ENCODE measurements at places on chromosomes 2 and 18.

- DNase-seq = no peak
These were observed 89.1 kb upstream of the KLF7 start for GRCh38 chr2:207254591-207255464.

- DNase-seq = no peak
These were observed 38.8 kb upstream of the ERMN start for GRCh38 chr2:157364257-157364974.

GRCh38 chr2:214652473-214652872 is 157.0 kb downstream of the BARD1 start:
- no peak for DNase-seq

DNA sequence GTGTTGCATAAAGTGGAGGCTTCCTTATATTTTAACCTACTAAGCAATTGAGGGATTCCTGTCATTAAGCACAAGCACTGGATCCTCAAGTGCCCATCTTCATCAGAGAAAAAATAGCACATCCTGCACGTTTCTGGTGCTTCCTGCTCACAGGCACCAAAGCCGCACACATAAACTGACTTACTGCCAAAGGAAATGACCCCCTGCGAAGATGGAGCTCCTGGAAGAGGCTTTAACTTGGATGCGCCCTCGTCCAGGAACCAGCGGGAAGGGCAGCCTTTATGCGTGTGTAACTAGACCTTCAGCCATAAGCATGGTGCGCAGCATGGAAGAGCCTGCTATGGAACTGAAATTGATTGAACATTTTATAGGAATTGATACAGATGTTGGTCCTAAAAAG is 188.7 kb downstream of the FTCDNL1 start:
- DNase-seq = peak; percentile 39

GRCh38 chr2:96233436-96233835 is 24.8 kb upstream of the STARD7 start:
- no peak for DNase-seq

- DNase-seq = no peak
These were observed 513.8 kb downstream of the RNF144A start for GRCh38 chr2:7430869-7431641.

- no peak for DNase-seq
These were observed 427.7 kb downstream of the NBAS start for GRCh38 chr2:15133461-15133860.

DNA sequence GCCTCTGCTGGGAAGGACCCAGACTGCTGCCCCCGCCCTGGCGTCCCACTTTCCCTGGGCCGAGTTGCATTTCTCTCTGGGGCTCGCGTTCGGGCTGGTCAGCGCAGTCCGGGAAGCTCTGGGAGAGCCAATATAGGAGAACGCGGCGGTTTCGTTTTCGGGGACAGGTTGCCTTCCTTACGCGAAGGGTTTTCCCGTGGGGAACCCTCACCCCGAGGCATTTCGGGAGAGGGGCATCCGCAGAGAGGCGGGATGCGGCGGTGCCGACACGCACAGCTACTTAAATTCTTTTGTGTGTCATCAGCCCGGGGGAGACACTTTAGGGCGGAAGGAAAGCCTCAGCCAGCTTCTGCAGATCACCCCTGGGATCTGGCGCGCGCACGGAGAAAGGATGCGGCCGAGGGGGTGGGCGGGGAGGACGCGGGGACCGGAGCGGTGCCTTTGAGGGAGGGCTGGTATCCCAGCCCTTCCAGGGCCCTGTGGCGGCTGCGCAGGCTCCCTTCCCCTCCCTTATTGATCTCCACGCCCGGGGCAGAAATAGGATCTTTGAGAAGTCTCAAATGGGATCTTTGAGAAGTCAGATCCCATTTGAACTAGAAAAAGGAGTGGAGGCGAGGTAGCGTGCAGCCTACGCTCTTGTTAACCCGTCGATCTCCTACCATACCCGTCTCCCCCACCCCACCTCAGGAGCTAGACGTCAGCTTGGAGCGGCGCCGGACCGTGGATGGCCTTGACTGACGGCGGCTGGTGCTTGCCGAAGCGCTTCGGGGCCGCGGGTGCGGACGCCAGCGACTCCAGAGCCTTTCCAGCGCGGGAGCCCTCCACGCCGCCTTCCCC is 1.2 kb downstream of the GATA6 start:
- no peak for DNase-seq

DNA sequence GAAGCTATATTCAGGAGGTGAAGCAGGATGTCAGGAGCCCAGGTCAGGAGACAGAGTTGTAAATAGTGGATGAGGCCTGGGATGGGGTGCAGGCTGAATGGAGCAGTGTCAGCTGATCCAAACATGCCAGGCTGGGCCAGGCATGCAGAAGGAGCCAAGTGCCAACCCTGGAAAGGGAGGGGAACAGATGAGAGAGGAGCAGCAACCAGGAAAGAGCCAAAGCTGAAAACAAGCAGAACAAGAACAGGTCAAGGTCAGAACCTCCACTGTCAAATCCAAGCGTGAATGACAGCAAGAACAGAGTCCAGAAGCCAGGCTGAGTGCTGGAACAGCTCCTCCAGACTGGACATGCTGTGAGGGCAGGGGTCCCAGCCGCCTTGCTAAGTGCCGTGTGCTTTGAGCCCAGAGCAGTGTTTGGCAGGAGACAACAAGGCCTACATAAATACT is 49.2 kb upstream of the PPP1CB start:
- DNase-seq = no peak

DNA sequence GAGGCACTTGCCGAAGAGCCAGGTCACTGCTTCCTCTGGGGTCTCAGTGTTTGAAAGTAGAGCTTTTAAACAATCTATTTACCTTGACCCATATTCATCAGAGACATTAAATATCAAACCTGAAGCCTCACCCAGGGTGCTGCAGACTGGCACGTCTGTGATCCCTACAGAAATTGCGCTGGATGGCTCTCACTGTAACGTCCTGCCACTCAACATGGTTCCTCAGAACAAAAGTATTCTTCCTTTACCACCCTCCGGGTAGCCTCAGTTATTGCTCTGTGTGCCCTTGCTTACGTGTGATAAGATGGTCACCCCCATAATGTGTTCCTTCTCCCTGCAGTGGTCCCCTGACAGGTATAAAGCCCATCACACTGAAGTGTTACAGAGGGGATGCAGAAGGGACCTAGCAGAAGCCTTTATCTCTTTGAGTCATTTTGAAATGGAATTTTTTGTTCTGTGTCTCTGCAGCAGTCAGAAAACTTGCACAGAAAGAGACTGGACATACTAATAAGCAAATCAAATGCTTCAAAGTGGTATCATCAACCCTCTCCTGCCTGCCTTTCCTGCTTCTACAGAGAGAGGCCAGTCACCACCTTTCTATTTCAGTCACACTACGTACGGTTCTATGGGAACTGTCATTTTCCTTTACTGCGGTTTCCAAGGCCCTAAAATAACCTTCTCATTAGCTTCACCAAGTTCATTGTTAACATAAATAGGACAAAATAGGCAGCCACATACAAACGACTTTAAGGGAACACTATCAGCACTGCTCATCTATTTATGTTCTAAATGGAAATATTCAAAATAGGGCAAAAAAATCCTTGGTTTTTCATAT is 86.8 kb downstream of the METTL8 start:
- no peak for DNase-seq

- no peak for DNase-seq
These were observed 78.5 kb downstream of the FIGN start for GRCh38 chr2:163657281-163657656.

GRCh38 chr2:12613137-12613835 is 103.5 kb upstream of the TRIB2 start:
- no peak for DNase-seq

DNA sequence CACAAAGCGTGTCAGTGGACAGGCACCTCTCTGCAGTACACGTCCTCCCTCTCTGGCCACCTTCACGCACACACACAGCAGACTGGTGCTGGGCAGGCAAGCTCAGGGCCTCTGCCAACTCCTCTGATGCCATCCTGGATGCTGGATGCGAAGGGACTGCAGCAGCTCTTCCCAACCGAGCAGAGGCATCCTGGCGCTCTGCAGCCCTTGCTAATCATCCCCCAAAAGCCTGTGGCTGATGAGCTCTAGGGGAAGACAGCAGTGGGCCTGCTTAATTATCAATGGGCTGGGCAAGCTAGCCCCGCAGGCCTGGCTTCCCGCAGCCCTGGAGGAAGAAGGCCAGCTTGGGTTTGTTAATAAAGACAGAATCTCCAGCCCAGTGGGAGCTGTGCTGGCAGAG is 71.3 kb upstream of the TEX51 start:
- no peak for DNase-seq

GRCh38 chr2:212078103-212078502 is 460.5 kb downstream of the ERBB4 start:
- no peak for DNase-seq

- DNase-seq = no peak
These were observed 502.2 kb downstream of the NR4A2 start for GRCh38 chr2:155830351-155830750.

GRCh38 chr2:133255360-133255759 is 312.9 kb downstream of the NCKAP5 start:
- DNase-seq = no peak

DNA sequence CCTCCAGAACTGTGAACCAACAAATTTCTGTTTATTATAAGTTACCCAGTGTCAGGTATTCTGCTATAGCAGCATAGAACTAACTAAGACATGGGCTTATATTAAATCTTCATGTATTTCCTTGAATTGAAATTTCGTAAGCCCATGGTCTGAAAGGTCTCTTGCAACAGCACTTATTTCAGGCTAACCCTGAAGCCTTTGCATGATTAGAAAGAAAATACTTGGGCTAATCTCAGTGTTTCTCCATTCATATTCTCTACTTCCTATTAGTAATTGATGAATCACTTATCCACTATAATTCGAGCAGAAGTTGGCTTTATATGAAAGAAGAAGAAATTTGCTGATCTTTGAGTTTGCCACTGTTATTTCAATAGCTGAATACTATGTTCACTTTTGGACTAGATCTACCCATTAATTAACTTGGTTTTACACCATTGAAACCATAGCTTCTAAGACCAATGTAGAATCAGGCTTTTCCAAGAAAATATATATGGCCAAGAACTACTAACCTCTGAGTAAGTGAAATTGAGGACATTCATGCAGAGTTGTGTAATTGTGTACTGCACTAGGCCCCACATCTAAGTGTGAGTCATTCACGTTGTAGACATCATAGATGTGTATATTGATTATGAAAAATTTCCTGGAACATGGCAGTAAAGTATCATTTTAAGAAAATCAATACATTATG is 731.6 kb downstream of the SOCS6 start:
- no peak for DNase-seq

DNA sequence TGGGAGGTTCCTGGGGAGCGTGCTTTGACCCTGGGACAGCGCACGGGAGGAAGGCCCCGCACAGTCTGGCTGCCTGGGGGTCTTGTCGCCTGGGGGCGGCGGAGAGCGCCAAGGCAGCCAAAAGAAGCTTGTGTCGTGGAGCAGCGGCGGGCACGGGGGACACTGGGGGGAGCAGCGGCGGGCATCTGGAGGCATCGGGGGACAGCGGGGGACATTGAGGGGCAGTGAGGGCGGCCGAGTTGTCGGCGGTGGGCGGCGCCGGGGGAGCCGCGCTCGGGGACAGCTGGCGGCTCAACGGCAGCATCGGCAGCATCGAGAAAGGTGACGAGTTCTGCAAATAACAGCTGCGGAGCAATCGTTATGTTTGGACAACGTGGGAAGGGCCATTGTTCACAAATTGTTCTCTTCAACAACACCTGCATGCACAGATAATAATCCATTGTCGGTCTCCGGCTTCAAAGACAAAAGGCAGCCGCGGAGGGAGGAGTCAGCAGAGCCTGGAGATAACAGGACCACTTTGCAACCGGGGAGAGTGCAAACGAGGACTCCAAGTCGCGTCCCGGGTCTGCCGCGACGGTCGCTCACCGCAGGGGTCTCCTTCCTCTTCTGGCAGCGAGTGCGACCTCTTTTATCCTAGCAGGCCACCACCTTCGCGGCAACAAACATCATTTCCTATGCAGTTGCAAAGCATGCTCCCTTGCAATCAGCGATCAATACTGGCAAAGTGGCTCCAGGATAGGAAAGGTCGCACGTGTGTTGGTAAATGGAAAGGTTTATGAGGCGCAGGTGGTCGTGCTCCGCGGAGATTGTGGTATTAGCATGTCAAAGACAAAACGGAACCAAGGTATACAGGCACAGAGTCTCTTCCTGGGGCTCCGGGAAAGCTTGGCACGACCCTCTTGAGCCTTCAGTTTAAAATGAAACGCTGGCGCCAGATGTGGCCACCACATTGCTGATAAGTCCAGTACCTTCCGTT is 132.3 kb upstream of the DLX2 start:
- no peak for DNase-seq

GRCh38 chr18:37873416-37873815 is 307.8 kb upstream of the CELF4 start:
- no peak for DNase-seq

GRCh38 chr18:23835091-23835490 is 145.8 kb downstream of the LAMA3 start:
- DNase-seq = no peak

- no peak for DNase-seq
These were observed 109.8 kb downstream of the ESCO1 start for GRCh38 chr18:21490748-21491147.

DNA sequence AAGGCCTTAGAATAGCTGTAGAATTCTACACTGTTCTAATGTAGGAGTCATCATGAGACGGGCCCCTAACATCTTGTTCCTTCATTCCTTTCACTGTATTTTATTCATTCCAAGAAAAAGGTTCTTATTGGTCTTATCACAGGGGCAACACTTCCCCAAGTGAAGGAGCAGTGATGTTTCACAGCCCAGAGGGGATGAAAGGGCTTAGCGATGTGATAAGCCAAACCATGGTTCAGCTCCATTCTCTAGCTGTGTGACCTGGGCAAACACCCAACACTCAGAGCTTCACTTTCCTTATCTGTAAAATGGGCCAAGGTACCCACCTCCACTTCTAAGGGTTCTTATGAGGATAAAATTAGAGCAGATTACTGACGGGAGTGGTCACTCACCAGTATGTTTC is 25.4 kb upstream of the HS6ST1 start:
- no peak for DNase-seq

GRCh38 chr2:237512774-237513466 is 25.9 kb downstream of the MLPH start:
- DNase-seq = peak; percentile 84

DNA sequence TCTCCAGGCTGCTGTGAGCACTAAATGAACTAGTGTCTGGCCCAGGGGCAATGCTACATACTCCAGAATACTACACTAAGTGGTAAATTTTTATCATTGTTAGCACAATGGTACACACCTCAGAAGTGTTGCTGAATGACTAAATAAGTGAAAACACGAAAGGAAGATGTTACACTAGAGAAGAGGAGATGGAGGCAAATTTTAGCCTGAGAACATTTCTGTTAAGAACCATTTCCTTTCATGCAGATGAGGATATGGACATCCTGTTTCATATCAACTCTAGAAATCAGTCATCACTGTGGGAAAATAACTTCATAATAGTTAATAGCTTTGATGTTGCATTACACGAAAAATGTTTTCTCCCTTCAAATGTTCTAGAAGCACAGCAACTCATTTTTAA is 117.6 kb upstream of the STK17B start:
- no peak for DNase-seq

- no peak for DNase-seq
These were observed 36.2 kb downstream of the NDUFAF7 start for GRCh38 chr2:37267685-37268084.

- no peak for DNase-seq
These were observed 91.1 kb downstream of the RBMS1 start for GRCh38 chr2:160402501-160402900.

Data from astrocyte of the cerebellum (primary cell).